ENCODE measurements at places on chromosomes 4 and X.

GRCh38 chr4:78667325-78667724 lies 108.8 kb upstream of the BMP2K start:
- DNase-seq, result no peak

- DNase-seq, result no peak
Observed at GRCh38 chr4:122847931-122848330, 21.3 kb downstream of the FGF2 start.

DNA sequence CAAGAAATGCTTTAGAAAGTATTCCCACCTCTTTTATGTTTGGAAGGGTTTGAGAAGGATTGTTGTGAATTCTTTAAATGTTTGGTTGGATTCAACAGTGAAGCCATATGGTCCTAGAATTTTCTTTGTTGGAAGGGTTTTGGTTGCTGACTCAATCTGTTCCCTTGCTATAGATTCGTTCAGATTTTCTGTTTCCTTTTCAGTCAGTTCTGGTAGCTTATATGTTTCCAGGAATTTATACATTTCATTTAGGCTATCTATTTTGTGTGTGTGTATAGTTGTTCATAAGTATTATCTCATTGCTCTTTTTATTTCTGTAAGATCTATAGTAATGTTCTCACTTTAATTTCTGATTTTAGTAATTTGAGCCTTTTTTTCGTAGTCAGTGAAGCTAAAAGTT lies 114.4 kb downstream of the MSN start:
- DNase-seq, result no peak

DNA sequence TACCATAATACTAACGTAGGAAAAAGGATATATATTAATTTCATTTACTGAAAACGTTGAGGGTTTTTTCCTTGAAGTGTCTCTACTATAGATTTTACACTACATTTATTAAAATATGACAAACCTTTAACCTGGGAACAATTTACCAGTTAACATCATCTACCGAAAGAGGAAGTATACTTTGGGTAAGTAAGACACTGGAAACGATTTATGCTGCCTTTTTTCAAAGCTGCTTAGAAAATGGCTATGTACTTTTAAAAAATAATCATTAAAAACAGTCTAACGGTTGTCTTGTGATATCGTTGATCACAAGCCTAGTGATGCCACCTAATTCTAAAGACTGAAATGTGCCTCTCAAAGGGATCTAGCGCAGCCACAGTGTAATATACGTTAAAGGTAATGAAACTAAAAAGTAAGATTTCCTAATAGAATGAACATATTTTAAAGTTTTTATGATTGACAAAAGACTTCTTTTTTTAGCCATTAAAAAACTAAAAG lies 50.4 kb downstream of the STX18 start:
- DNase-seq, result no peak

GRCh38 chr4:166003811-166004210 lies 130.8 kb downstream of the TLL1 start:
- DNase-seq, result no peak

- no peak for DNase-seq
Observed at GRCh38 chr4:78788007-78788889, 12.1 kb downstream of the BMP2K start.

- DNase-seq, result no peak
Observed at GRCh38 chrX:30495468-30495867, 82.1 kb downstream of the TASL start.

DNA sequence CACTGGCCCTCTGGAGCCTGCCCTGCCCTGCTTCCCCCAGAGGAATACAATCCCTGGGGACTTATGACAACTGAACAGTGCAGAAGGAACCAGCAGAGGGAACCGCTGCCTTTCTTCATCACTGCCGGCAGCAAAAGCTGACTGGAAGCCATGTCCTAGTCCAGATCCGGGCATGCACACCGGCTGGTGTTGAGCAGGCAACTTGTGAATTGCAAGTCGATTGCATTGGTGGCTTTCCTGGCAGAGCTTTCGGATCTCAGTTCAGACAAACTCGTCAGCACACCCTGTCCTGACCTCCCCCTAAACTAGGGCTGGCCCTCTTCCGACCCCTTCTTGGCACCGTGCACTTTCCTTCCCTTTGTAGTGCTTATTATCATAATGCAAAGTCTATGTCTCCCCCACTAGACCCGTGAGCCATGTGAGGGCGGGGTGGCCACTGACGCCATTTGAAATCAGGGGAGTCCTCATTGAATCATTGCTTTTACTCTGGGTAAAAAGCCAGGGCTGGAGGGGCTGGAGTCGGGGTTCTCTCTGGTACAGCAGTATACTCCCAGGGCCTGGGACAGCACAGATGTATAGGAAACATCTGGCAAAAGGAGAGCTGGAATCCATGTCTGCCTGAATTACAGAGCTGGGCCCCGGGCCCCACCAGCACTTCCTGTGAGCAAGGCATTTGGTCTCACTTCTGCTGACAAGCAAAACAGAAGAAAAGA lies 1.8 kb downstream of the ARHGAP4 start:
- DNase-seq, result no peak

- no peak for DNase-seq
Observed at GRCh38 chrX:56802428-56802827, 73.4 kb downstream of the NBDY start.

DNA sequence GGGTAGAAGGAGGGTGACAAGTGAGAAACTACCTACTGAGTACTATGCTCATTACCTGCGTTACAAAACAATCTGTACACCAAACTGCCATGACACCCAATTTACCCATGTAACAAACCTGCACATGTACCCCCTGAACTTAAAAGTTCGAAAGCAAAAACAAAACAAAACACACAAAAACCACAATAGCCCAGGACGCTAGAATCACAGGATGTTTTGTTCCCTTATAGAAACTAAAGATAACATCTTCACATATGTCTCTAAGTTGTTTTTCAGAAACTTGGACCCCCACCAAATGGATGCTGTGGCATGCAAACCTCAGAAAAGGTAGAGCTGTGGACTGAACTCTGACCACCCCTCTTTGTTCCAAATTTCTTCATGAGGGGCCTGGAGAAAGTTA lies 25.2 kb upstream of the PNMA5 start:
- DNase-seq, result no peak

DNA sequence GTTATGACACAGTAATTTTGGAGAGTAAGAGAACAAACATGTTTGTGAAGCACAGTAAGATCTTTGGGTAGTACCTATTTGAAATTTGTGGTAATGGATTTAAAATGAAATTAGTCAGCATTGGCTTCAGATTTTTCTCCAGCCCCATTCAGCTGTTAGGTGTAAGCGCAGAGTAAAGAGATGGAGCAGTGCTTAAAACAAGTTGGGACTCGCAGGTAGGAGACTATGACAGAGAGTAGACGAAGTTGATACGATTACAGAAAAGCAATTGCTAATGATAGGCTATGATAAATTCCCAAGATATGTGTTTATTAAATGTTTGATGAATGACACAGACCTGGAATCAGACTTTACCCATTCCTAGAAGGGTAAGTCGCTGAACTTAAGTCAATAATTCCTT lies 72.6 kb downstream of the CHIC2 start:
- no peak for DNase-seq

DNA sequence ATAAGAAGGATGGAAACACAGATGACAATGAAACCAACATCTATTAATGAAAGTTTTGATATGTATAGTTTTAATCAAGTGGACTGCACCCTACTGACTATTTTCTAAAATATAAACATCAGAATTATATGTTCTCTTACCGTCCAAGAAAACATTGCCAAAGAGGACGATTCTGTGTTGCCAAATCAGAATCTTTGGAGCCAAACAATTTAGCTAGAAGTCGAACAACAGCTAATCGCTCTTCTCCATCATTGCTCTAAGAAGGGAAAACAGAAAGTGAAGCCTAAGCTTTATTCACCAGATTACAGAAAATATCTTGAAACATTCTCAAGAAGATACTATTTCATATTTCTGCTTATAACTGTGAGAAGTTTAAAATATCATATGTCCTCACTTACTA lies 64.2 kb downstream of the PDS5A start:
- no peak for DNase-seq

DNA sequence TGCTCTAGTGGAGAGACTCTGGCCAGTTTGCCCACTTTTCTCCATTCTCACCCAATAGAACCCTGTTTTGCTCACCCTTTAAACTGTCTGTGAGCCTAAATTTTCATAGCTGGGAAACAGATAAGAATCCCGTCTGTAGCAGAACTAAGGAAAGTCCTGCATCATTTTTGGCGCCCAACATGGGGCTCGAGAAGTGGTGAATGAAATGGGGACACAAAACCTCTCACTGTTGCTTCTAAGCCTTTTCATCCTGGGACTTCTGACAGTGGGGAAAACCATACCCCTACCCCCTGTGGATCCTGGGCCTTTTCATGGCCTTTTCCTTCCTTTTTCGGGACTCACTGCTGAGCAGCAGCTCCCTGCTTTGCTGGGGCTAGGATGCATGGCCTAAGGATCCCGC lies 189.9 kb downstream of the INPP4B start:
- no peak for DNase-seq

GRCh38 chrX:77622233-77622632 lies 163.8 kb downstream of the ATRX start:
- no peak for DNase-seq

DNA sequence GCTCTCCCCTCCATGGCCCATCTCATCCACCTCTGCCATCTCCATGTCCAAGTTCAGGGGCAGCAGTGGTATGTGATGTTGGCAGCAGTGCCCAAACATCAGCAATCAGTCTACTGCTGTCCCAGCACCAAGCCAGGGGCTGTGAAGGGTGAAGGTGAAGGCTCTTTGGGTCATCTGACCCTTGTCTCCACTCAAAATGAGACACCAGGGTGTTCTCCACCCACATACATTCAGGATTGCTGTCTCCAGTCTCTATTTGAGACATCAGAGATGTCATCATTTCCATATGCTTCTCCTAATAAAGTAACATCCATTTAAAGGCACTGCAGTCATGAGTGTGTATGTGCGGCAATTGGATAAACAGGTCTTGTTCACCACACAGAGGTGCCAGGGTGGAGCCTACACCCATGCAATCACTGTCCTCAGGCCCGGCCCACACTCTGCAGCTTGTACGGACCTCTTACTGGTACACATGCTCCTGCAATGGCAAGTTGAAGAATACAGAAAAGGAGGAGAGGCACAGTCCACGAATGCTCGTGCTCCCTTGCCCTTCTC lies 22.2 kb downstream of the MAML3 start:
- no peak for DNase-seq

DNA sequence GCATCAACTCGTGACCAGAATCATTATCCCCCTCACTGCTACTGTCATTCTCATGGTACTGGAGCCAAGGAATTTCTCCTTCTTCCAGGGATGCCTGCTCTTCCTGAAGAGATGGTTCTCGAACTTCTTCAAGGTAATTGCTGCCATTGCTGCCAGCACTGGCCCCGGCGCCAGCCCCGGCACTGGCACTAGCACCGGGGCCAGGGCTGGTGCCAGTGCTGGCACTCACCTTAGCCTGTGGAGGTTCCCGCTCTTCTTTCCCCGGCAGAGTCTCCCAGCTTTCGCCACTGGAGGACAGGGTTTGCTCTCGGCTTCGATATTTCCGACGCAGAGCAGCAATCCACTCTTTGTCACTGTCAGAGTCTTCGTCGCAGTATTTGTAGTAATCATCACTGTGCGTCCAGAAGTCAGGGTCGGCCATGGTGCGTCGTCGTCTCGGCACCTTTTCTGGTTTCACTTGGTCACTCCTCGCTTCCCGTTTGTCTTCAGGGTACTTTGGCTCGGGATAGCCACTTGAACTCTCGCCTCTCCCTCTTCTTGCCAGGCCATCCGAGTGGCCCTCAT lies 3.4 kb downstream of the PJA1 start:
- no peak for DNase-seq

GRCh38 chr4:66585767-66586166 lies 915.5 kb upstream of the EPHA5 start:
- DNase-seq, result no peak

GRCh38 chrX:110853610-110854009 lies 58.0 kb upstream of the CHRDL1 start:
- no peak for DNase-seq

DNA sequence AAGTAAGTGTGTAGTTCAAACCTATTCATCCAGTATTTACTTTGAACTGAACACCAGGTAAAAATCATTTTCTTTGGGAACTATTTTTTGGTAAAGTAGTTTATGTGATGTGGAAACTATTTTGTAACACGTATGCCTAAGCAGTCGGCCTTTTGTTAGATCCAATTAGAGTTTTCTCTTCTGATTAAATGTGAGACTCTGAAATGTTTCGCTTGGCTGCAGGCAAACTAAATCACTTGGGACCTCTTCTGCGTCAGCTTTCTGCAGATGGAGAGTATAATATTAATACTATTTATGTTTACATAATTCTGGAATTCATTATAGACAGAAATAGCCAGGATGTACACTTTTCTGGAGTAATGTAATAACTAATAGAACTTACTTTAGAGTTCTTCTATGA lies 46.9 kb downstream of the BMPR1B start:
- no peak for DNase-seq

DNA sequence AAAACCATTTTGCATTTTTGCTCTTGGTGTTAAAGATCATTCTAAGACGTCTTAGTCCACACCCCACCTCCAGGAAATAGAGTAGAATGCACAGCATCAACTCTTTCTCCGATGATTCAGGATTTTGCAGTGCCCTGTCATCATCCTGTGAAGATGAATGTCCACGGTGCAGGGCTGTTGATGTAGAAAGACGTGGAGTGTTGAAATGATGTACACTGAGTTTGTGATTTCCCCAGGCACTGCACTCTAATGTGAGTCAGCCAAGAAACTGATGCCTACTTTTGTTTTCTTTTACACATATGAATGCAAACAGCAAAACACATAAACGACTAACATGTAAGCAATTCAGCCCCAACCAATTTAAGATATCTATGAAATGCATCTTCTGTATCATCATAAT lies 10.5 kb downstream of the LGI2 start:
- no peak for DNase-seq

- no peak for DNase-seq
Observed at GRCh38 chrX:69564665-69565064, 51.2 kb upstream of the EDA start.

DNA sequence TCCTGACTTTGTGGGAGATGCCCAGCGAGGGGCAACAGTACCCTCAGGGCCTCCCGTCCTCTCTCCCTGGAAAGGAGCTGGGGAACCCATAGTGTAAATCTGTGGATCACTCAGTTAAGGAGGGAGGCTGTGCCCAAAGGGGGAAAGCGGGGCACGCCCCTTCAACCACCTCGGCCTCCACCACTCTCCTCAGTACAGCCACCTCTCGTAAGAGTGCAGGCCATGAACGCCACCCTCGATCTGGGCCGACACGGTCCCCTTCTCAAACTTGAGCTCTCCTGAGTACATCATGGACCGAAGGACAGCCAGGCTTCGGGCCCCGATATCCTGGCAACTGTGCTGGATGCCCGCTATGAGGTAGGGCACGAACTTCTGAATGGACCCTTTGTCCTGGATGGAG lies 221.8 kb upstream of the ATP6AP2 start:
- DNase-seq, result no peak

- DNase-seq, result no peak
Observed at GRCh38 chrX:150569155-150569477, 695 bp downstream of the MTM1 start.

Data from mesothelial cell of epicardium (in vitro differentiated cells).